ENCODE measurements at places on chromosomes 2 and 18.

DNA sequence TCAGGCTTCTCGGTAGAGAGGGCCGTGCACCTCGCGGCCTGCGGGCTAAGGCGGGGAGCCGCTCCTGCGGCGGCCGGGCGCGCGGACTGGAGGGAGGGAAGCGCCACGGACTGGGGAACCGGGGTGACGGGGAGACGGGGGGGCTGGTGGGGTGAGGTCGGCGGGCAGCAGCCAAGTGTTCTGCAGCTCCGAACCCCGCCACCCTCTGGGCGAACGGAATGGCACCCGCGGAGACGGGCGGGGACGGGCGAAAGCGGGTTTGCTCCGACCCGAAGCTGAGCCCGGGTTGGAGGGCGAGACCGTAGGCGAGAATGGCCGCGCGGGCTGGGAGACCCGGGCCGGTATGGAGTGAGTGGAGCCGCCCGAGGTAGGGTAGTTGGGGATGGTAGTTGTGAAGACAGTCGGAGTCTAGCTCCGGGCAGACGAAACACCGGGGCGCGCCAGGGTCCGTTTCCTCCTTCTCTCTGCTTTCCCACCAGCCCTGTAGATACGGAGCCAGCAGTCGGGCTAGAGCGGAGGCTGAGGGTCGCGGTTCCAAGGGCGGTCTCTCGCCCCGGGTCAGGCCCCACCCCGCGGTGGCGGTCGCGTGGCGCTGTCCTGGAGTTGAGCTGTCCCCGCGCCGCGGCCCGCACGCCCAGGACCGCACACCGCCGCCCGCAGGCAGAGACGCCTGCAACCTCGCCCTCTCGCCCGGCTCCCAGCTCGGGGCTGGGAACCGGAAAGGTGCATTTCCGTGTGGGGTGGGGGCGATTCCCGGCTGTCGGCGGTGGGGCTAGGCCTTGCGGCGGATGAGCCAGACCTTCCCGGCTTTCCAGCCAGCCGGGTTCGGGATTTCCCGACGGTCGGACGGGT is 160.3 kb upstream of the SIX2 start:
- peak; percentile 72 for DNase-seq

GRCh38 chr2:178008636-178009289 is 63.8 kb downstream of the PDE11A start:
- no peak for DNase-seq

GRCh38 chr2:129857200-129857599 is 122.3 kb upstream of the RAB6C start:
- no peak for DNase-seq

- DNase-seq: peak; percentile 74
Observed at GRCh38 chr2:170816504-170817092, at the start of gene GAD1. Gene GAD1 (plus strand): TSS chr2:170816887. CDS start chr2:170818592, 1,705 bp downstream.

DNA sequence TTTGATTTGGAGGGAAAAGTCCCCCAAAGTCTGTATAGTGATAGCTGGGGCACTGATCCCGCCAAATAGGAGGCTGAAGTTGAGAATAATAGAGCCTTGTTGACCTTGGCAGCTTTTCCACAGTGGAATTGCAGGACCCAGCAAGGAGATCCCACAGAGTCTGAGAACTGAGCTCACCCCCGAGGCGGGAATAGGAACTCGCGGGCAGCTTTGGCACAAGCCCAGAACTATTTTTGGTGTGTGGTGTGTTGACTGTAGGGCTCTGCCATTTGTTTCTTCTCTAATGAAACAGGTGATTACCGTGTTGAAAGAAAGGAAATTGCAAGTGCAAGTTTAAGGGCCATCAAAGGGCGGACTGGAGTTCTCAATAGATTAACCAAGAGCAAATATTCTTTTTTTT is 34.0 kb downstream of the SH3RF3 start:
- DNase-seq: no peak

All from Caki2 (cell line).